Left renal pelvis (tissue), 4 donors: ENCODE measurements at places on chromosomes 4 and X.

DNA sequence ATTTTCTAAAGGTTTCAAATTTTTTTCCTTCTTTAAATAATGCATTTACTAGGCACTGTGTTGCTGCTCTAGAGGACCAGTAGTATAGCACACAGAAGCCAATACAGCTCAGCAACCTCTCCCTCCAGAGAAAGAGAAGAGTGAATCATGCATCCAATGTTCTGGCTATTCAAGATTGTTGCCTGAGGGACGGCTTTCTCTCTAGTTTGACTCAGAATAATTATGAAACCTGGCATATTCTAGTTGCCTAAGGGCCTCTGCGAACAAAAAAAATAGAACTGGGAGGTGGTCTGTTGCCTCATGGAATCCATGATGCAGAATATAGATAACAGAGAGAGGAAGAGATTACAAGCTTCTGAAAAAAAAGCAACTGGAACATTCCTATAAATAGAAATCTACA, 1233.3 kb upstream of the PABPC4L start:
- no peak for DNase-seq

GRCh38 chr4:185359767-185360446, 35.8 kb downstream of the LRP2BP start:
- no peak for DNase-seq

DNA sequence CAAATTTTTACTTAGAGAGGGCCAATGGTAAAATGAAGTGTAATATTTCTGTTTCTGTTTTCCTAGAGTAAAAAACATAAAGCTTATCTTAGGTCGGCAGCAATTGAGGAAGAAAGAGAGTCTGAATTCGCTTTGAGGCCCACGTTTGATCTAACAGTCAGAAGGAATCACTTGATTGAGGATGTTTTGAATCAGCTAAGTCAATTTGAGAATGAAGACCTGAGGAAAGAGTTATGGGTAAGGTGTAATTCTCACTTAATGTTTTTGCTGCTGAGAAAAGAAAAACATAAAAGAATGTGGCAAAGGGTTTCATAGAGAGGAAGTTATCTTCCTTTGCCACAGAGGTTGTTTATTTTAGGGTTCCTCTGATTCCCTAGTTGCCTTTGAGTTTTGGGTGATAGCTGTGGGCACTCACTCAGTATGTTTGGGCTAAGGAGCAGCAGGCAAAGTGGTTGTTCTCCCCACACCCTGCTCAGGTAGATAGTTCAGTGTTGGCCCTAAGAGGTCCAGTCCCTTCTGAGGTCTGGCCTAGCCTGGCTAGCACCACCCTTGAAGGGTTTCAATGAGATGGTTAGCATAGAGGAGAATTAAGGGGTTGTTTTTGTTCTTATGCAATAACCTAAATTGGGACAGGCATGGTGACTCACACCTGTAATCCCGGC, 32.3 kb downstream of the HERC5 start:
- DNase-seq: no peak

DNA sequence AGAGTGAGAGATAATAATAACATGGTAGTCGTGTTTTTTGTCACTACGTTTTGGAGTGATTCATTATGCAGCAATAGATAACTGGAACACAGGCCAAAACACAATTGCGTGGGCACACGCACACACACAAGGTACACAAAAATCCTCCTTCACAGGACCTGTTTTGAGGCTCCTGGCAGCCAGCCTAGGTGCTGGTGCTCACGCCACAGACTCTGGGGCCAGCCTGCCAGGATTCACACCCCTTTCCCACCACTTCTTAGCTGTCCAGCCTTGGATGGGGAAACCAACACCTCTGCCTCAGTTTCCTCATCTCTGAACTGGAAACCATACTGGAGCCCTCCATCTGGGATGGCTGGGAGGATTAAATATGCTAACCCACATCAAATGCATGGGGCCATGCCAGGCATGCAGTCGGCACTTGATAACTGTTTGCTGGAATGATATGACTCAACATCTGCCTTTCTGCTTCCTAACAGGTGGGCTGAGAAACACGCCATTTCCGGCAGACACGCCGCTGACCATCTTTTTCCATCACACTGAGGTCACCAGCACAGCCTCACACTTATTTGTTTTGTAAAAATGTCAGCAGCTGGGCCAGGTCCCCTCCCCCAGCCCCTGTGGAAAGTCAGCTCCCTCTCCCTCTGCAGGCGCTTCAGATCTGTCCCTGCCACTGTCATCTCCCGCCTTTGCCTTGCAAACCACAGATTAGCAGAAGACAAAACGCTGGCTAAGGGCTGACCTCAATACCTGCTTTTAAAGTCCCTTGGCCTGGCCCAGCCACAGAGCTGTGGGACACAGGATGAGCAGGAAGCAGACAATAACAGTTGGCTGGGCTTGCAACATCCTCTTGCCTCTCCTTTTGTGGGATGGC, 237.5 kb downstream of the BCOR start:
- no peak for DNase-seq

DNA sequence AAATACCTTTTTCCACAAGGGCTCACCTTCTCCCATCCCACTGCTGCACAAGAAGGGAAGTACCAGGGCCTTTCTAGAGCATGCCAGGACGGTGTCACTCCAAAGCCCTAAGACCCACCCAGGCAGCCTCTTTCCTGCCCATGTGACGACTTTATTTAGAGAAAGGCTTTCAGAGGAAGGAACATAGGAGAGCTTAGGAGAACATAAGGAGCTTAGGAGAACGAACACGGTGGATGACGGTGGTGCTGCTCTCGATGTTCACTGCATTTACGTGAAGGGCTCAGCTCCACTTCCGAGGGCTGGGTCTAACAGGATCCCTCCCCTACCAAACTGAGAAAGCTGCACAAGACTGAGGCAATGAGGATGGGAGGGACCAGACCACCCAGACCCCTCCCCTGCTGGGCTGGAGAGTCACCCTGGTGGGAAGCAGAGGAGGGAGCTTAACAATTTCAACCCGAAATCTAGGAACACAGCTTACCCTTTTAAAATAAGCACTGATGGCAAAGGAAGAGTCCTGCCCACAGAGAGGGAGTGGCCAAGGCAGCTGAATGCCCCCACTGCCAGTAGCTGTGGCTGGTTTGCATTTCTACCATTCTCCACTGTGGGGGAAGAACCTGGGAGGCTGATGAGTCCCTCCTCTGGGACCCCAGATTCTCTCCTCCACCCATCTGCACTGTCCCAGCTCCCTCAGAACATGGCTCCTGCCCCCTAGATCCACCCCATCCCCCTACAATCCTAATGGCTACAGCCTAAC, 29.8 kb downstream of the ZFYVE28 start:
- DNase-seq: no peak

- no peak for DNase-seq
These were observed 885.3 kb downstream of the GLUD2 start for GRCh38 chrX:121932688-121933087.
